ENCODE measurements at places on chromosomes 1 and 21.

DNA sequence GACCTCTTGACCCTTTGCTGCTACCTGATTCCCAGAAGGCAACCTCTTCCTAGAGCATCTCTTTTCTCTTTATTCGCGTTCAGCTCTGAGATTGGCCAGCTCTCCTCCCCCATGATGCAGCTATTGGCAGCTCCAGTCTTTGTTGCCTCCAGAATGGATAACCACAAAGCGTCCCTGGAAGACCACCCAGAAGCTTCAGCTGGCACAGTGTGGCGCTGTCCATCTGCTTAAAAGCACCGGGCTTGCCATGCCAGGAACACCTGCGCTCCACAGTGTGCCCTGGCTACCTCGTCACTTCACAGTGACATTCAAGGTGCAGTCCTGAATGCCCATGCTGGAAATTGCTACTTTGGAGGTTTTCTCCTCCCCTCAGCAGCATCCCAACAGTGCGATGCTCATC lies 353.9 kb downstream of the LMO4 start:
- DNase-seq, result no peak

- peak; percentile 21 for DNase-seq
Measured at GRCh38 chr1:150484861-150485260, 2.4 kb upstream of the TARS2 start.

DNA sequence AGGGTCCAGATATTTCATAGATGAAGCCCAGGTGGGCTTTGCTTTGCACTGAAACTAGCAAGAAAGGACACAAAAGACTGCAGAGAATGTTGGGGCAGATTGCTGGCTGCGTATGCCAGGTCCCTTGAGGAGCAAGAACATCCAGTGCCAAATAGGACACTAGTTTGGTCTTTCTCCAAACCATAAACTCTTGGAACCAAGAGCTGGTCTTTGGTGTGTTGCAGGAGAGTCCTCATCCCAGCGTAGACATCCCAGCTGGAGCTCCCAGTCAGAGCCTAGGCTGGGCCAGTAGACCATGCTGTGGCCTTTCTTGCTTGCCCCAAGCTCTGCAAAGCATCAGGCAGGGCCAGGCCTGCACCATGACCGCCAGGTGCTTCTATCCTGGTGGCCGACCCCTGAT lies 87.5 kb downstream of the ATP5PO start:
- DNase-seq, result no peak

DNA sequence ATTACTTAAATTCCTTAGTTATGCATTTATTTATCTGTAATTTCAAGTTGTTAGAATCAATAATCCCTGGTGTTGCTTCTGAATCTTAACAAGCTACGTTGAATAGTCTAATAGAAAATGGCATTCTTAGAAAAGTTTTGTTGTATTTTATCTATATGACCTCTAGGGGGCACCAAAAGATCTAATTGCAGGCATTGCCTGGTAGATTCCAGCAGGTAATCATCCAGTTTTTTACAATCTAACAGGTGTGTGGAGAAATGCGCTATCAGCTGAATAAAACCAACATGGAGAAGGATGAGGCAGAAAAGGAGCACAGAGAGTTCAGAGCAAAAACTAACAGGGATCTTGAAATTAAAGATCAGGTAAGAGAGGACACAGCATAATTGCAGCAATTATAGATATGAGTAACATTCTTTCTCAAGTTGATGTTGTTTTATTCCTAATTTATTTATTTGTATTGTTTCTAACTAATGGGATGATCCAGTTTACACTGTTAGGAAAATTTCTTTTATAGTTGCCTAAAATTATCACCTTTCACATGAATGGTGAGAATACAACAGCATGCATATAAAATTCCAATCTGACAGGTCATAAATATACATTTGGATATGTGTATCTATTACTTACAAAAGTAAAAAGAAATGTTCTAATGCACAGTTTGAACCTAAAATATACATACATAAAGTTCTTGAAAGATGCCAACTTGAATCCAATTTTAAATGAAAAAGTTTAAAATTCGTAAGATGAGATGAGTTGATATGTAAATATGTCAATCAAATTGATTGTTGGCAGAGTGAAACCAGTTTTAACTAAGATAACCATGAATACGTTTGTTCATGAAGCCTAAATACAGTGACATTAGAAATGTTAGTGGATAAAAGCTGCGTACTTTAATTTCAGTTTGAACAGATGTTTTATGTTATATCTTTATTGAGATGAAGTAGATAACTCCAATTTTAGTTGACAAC lies 88.4 kb downstream of the SDCCAG8 start:
- DNase-seq, result peak; percentile 21

- DNase-seq, result no peak
Measured at GRCh38 chr1:43821471-43821870, 112.1 kb upstream of the ARTN start.

GRCh38 chr1:156367383-156368156 lies 1.4 kb upstream of the RHBG start:
- no peak for DNase-seq

DNA sequence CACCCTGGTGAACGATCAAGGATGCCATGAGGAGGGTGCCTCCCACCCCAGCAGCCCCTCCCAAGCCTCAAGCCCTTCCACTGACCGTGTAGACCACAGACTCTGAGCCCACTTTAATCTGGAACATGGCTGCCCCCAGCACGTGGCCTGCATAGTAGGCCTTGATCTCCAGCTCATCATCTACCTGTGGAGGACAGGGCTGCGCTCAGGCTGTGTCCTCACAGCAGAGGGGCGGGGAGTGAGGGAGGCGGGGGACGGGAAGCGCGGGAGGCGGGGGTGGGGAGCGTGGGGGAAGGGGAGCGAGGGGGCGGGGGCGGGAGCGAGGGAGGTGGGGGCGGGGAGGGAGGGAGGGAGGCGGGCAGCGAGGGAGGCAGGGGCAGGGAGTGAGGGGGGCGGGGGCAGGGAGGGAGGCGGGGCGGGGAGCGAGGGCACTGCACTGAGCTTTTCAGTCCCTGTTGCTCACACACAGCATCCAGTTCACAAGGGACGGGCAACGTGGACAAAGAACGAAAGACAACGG lies 7.1 kb downstream of the PUSL1 start:
- DNase-seq, result no peak

- DNase-seq, result no peak
Measured at GRCh38 chr1:44275991-44276405, 62.7 kb downstream of the DMAP1 start.

- DNase-seq, result no peak
Measured at GRCh38 chr1:236287356-236287755, 5.6 kb upstream of the ERO1B start.

GRCh38 chr1:941588-942383 lies 17.3 kb downstream of the NOC2L start:
- peak; percentile 77 for DNase-seq

DNA sequence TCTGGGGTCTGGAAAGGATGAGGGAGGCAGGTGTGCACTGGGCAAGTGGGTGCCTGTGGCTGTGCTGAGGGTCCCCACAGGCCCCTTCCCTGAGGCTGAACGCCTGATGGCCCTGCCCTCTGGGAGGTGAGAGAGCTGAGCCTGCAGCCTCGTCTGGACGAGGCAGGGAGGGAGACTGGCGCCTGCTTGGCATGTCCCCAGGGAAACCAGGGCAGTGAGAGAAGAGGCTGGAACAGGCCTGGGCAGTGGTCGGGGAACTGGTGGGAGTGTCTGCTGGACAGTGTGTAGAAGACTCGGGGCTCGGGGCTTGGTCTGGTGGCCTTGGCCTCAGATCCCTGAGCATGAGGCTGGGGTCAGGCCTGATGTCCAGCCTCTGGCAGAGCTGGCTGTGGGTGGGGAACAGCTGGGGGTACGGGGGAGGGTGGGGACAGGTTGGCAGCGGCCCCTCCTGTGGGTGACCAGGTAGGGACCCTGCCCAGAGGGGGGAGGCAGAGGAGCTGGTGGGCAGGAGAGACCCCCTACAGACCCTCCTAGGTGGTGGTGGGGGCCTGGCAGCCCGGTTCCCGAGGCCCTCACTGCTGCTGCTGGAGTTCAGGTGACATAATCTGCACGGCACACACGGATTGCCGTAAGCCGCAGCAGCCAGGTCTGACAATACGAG lies 30.8 kb upstream of the PLCH2 start:
- no peak for DNase-seq

DNA sequence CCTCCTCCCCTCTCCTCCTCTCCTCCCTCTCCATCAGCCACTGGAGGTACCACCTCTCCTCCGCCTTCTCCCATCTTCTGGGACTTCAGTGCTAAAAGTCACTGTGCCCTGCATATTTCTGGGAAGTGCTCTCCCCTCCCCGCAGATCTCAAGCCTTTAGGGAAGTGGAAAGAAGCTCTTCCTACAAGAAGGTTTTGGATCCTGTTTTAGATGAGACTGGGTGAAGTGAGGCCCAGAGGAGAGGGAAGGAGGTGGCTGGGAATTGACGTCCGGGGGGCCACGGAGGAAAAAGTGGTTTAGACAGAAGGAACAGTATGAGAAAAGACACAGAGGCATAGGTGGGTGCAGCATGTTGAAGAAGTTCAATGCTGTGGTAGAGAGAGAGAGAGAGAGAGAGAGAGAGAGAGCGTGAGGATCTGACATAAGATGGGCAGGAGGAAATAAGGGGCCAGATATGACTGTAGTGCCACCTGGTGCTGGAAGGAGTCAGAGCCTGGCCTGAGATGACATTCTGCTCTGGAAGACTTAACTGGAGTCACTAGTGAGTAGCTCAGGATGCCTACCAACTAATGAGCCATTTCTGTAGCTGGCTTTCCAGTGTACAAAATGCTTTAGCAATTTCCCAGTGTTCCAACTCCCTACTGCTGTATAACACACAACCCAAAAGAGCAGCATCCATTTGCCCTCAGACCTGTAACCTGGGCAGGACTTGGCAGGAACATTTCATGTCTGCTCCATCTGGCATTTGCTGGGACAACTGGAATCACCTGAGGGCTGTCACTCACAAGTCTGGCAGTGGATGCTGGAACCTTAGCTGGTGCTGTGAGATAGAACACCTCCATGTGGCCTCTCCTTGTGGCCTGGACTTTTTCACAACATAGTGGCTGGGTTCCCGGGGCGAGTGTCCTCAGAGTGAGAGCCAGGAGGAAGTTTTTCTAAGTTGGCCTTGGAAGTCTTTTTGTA lies 16.6 kb upstream of the ZSCAN20 start:
- peak; percentile 74 for DNase-seq

GRCh38 chr1:32470991-32471694 lies 6.3 kb downstream of the ZBTB8B start:
- DNase-seq, result no peak

GRCh38 chr1:58841455-58841854 lies 57.6 kb upstream of the JUN start:
- DNase-seq, result no peak

GRCh38 chr1:241702442-241703373 lies 50.6 kb downstream of the WDR64 start:
- peak; percentile 18 for DNase-seq

DNA sequence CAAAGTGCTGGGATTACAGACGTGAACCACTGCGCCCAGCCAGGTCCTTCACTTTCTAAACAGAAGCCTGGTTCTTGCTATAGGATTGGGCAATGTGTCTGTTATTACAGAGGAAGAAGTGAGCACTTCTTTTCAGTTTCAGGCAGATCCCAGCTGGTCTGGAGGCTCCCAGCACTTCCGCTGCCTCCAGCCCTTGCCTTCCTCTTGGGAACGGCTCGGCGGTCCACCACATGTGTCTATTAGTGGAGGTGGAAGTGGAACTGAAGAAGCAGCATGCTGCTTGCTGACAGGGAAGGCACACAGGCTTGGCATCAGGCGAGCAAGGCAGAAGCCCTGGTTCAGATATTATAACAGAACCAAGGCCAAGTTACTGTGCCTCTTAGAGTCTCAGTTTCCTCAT lies 17.0 kb downstream of the MKNK1 start:
- DNase-seq, result no peak

GRCh38 chr21:42297377-42297776 lies 17.8 kb downstream of the TFF3 start:
- DNase-seq, result no peak

GRCh38 chr21:44496564-44497550 lies 41.5 kb downstream of the LRRC3 start:
- no peak for DNase-seq

DNA sequence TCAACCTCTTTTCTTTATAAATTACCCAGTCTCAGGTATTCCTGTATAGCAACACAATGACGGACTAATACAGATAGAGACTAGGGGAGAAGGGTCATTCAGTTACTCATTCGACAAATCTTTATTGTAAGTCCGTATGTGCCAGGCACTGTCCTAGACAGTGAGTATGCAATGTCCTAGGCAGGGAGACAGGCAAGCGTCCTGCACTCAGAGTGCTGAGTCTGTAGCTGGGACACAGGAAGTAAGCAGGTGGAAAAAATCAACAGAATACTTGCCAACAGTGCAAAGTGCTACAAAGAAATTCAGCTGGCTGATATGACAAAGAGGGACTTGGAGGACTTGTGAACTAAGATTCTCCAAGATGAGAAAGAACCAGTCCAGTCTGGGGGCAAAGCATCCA lies 92.2 kb upstream of the ZBTB40 start:
- DNase-seq, result no peak

GRCh38 chr1:231279683-231280082 lies 38.7 kb downstream of the GNPAT start:
- no peak for DNase-seq

DNA sequence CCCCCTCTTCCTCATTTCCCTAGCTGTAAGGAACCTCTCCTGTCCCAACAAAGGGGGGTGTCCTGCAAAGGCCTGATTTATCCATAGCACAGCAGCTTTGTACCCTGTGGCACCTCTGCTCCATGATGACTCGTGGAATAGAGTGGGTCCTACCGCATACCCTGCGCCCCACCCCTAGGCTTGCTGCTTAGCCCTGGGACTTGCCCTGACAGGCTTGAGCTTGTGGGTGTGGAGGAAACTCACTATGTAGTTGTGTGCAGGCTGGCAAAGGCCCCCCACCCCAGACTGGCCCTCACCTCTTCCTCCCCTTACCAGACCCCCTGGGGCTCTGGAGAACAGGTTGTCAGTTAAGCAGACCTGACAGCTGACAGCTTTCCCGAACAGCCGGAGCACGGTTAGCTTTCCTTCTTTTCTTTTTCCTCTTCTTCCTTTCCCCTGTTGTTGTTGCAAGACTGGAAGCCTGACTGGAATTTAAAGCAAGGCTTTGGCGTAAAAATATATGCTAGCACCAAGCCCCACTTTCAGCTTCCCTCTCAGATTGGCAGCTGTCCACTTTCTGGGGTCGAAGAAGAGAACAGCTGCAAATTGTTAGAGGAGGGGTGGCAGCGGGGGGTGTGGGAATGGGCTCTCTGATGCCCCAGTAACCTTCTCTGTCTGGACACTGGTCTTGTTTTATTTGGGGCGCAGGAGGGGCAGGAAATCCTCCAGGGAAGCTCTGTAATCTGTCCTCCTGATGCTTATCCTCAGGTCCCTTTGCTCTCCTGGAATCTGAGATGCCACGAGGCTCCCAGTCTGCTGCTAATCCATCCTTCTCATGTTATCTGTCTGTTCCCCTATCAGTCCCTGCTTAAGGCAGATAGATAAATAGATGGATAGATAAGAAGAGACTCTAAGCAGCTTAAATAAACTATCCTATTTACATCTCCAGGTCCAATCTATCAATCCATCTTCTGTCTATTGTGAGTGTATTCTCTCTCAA lies 134.6 kb downstream of the BRINP2 start:
- DNase-seq, result no peak

GRCh38 chr1:196433000-196433399 lies 175.2 kb downstream of the KCNT2 start:
- no peak for DNase-seq
